ENCODE measurements at places on chromosomes 12 and 14. TPM values are rescaled to one million over a fixed set of nuclear protein-coding genes. Genes with fewer than 3 reads are reported as not detected.

The PAX9 gene
- total RNA-seq = 2.5 TPM

The ALX1 gene
- 4.0 TPM for total RNA-seq

The SCYL2 gene
- 20.3 TPM for total RNA-seq

The TRAFD1 gene
- total RNA-seq = 15.8 TPM

The SLC8A3 gene
- total RNA-seq = not detected

The CINP gene
- total RNA-seq = 62.6 TPM
